ACHN (cell line): ENCODE measurements at places on chromosomes 5 and 9.
A peak's percentile ranks its signal among the peaks of the same experiment; 100 is the strongest.

DNA sequence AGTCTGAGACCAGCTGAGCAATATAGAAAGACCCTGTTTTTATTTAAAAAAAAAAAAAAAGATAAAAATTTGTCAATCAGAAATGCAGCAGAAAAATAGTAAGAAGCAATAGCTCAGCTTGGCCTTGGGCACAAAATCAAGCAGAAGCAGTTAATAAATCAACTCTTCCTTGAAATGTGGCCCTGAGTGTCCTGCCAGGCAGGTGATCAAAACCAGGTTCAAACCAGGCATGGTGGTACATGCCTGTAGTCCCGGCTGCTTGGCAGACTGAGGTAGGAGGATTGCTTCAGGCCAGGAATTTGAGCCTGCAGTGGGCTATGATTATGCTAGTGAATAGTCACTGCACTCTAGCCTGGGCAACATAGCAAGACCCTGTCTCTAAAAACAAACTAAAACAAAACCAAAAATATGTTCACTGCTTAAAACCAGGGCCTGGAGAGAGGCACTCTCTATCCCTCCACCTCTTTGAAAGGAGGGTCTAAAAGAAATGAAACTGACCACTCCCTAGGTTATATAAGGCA lies 27.9 kb upstream of the KLF9 start:
- DNase-seq: no peak

GRCh38 chr5:6435356-6435755 lies 13.3 kb upstream of the UBE2QL1 start:
- peak; percentile 12 for DNase-seq

- DNase-seq: no peak
Observed at GRCh38 chr9:130837002-130837511, 2.0 kb downstream of the ABL1 start.

DNA sequence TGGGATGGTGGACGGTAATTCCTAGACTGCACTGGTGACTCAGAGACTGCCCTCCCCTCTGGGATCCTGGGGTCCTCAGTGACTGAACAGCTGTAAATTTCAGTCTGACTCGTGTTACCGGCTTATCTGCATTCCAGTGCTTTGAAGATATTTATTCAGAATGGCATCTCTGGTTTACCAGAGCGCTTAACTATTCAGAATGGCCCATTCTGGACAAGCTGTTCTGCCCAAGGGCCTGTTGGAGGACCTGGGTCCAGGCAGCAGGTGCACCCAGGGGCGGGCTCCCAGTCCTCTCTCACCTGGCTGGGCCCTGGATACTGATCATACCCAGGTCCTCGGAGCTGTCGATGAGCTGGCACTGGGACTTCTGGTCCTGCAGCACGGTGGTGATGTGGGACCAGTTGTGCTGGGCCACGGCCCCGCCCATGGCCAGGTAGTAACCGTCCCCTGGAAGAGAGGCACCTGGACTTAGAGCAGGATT lies 48.0 kb downstream of the SARDH start:
- DNase-seq: no peak

DNA sequence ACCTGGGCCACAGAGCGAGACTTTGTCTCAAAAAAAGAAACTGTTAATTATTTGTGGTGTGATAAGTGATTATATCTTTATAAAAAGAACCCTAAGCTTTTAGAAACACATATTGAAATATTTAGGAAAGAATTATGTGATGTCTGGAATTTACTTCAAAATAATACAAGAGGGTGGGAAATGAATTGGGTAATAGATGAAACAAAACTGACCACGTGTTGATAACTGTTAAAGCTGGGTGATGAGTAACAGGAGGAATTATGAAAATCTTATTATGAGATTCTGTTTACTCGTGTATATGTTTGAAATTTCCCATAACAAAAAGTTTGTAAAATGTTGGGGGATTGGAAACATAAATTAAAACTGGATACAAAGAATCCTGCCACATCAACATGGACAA lies 33.0 kb upstream of the PPP2CA start:
- no peak for DNase-seq

- peak; percentile 54 for DNase-seq
Observed at GRCh38 chr9:135480071-135480939, 723 bp downstream of the PPP1R26 start.

- no peak for DNase-seq
Observed at GRCh38 chr5:170297589-170298462, at the start of gene LCP2. TSS of gene LCP2 (minus strand) at chr5:170297777. CDS start at chr5:170297611, 166 bp downstream.

GRCh38 chr5:171521219-171521633 lies 101.8 kb downstream of the FGF18 start:
- DNase-seq: peak; percentile 84

DNA sequence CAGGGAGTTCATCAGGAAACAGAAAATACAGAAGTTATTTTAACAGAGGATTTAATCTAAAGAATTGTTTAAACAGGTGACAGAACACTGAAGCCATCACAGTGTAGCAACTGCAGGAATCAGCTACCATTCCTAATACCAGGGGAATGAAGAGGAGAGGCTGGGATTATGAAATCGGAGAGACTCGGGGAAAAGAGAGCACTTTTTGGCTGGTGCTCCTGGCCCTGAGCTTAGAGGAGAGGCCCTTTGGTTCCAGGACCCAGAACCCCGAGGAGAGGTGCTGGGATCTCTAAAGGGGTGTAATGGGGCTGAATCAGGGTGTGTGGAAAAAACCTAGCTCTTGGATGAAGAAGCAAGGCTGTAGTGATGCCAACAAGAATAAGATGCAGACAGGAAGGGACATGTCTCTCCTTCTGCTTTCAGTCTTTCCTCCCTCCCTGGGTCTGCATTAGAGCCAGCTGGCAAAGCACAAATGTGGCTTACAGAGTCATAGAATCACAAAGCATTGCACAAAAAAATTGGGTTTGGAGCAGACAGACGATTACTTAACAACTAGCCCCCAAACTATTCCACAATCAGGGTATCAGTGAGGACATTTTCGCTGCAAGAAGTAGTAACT lies 11.6 kb upstream of the SFXN1 start:
- no peak for DNase-seq

DNA sequence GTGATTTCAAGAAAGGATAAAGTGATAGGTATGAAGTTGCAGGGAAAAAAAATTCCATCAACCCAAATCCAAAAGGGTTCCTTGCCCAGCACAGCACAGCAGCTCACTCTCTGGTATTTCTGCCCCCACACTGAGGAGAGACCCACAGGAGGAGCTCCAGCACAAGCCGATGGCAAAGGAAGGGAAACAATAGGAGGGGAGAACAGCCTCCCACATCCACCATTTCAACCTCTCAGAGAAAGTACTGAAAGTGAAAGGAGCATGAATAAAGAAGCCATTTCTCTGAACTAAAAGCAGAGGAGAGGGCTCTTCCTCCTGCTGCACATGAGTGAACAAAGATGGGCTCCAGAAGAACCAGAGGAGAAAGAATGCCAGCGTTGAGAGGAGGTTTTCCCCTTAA lies 54.9 kb upstream of the ZSWIM6 start:
- peak; percentile 58 for DNase-seq

- DNase-seq: no peak
Observed at GRCh38 chr9:26551451-26551850, 341.2 kb downstream of the CAAP1 start.
